ENCODE measurements at places on chromosomes 5 and 9. TPM values are rescaled to one million over a fixed set of nuclear protein-coding genes. Genes with fewer than 3 reads are reported as not detected.
A peak's percentile ranks its signal among the peaks of the same experiment; 100 is the strongest.

TAF1L gene
- polyA plus RNA-seq: 0.02 TPM

OMD gene
- polyA plus RNA-seq: not detected

BARHL1 gene
- not detected for polyA plus RNA-seq

LARP1 gene
- polyA plus RNA-seq: 38.5 TPM

EQTN gene
- not detected for polyA plus RNA-seq

TBC1D9B gene
- 76.1 TPM for polyA plus RNA-seq

UNC13B gene
- 8.1 TPM for polyA plus RNA-seq

KCNIP1 gene
- 1.1 TPM for polyA plus RNA-seq

PDZD2 gene
- polyA plus RNA-seq: 0.06 TPM

ARSB gene
- 12.5 TPM for polyA plus RNA-seq

DNA sequence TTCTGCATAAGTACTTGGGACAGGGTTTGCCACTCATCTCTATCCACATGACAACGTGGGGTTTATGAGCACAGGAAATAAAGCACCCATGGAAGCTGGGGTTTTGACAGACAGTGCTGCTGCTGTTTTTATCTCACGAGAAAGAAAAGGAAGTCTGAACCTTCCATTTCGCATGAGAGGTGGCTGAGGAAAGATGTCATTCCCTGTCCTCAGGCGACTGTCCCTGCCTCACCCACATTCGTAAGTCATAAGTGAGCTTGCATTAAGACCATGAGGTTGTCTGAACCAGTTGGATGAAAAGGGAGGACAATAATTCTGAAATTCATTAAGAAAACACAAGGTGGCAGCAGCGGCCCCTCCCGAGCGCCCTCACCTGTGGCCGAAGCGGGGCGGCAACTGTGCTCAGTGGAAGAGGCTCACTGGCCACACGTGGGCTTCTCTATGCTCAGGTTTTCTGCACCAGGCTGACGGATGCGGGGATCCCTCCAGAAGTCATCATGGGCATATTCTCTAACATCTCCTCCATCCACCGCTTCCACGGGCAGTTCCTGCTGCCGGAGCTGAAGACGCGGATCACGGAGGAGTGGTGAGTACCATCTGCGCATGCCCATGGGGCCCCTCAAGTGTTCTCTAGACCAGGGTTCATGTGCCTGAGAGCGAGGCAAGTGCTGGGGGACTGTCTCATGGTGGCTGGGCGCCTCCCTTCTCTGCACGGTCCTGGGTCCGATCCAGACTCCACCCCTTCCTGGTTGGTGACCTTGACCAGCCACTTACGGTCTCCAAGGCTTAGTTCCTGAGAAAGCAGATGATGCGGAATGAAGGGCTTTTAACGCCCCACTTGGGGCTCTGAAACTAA, 54.7 kb upstream of the SUSD3 start:
- peaks cover 5% of the 10 kb centered on the region for H3K4me1 ChIP-seq
- no peaks in the 10 kb centered on the region for H3K36me3 ChIP-seq
- no peak overlapping the region for H3K27ac ChIP-seq

DNA sequence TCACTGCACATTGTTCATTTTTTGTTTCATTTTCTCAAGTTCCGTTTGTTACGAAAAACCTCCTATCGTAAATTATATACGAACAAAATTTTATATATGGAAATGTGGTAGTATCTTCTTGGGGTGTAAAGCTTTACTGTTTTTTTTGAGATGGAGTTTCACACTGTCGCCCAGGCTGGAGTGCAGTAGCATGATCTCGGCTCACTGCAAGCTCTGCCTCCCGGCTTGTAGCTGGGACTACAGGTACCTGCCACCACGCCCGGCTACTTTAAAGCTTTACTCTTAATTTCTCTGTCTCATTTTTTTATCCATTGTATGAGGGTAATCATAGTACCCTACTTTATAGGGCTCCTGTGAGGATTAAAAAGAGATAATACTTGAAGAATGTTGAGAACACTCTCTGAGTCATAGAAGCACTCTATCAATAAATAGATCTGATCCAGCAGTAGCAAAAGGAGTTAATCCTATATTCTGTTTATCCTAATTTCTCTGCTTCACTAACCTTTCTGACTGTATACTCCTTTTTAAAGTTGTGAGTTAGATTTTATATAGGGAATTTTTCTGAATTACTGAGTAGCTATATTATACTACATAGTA, 5.6 kb upstream of the LRRC70 start:
- no peak overlapping the region for H3K27ac ChIP-seq
- DNase-seq: no peak
- H3K27me3 ChIP-seq: no peaks in the 10 kb centered on the region
- H3K4me3 ChIP-seq: no peak overlapping the region

DNA sequence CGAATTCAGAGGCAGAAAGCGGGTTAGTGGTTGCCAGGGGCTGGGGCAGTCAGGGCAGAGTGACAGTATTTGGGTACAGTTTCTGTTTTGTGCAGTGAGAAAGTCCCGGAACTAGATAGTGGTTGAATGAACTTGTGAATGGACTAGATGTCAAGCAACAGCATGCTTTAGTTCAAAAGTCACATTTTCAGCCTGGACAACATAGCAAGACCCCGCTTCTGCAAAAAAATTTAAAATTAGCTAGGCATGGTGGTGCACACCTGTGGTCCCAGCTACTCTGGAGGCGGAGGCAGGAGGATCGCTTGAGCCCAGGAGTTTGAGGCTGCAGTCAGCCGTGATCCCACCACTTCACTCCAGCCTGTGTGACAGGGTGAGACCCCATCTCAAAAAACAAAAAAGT, 8.4 kb downstream of the NOTCH1 start:
- peaks cover 6% of the 10 kb centered on the region for H3K36me3 ChIP-seq
- H3K27ac ChIP-seq: no peak overlapping the region
- no peaks in the 10 kb centered on the region for H3K27me3 ChIP-seq
- no peak overlapping the region for H3K4me3 ChIP-seq

DNA sequence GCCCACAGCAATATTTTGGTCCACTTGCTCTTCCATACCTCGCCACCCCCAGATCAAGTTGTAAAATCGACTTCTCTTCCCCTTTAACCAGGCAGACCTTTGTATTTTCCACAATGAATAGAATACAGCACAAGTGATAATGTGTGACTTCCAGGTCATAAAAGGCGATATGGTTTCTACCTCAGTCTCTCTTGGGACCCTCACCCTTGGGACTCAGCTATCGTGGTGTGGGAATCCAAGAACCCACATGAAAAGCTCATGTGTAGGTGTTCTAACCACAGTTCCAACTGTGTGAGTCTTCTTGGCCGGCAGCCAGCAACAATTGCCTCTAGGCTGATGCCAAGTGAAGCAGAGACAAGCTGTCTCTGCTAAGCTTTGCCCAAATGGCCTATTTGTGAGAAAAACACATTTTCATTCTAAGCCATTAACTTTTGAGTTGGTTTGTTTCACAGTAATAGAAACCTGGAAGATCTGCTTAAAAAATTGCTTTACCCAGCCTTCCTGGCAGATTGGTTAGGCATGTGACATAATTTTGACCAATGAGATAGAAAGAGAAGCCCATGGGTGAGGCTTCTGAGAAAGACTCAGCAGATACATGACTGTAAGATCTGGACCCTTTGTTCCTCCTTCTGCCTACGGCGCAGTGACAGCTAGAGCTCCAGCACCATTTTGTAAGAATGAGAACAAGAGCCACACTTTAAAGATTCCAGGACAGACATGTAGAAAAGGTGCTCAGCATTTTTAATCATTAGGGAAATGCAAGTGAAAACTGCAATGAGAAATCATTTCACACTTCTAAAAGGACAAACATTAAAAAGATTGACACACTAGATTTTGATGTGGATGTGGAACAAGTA, 18.3 kb upstream of the MLLT3 start:
- DNase-seq: peak; percentile 28
- no peak overlapping the region for H3K27ac ChIP-seq
- H3K27me3 ChIP-seq: no peaks in the 10 kb centered on the region
- no peaks in the 10 kb centered on the region for H3K36me3 ChIP-seq
- H3K4me3 ChIP-seq: no peak overlapping the region

- no peak overlapping the region for H3K4me3 ChIP-seq
- H3K27me3 ChIP-seq: no peaks in the 10 kb centered on the region
- peak; percentile 48 for DNase-seq
- no peak overlapping the region for H3K27ac ChIP-seq
- H3K4me1 ChIP-seq: peaks cover 2% of the 10 kb centered on the region
Measured at GRCh38 chr9:130058154-130058553, 4.4 kb downstream of the GPR107 start.

- H3K36me3 ChIP-seq: no peaks in the 10 kb centered on the region
- peaks cover 96% of the 10 kb centered on the region for H3K27me3 ChIP-seq
- H3K4me3 ChIP-seq: peak overlapping the region; percentile 54
- no peaks in the 10 kb centered on the region for H3K4me1 ChIP-seq
- no peak overlapping the region for H3K27ac ChIP-seq
Measured at GRCh38 chr9:97853844-97854695, 1.0 kb downstream of the FOXE1 start.

DNA sequence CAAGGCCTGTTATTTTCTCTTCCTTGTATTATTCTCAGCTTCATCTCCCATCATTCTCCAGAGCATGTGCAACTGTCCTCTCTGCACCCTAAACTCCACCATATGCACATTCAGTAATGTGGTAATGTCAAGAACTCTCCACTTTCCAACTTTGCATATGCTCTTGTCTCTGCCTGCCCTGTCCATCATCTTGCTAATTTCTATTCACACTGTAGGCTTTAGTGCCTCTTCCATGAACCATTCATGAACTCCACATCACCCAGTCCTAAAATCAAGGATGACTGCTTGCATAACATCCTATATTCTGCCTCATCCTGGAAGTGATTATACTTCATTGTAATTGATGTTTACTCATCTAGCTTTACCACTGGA, 354.8 kb downstream of the PDE4D start:
- H3K27me3 ChIP-seq: no peaks in the 10 kb centered on the region
- no peaks in the 10 kb centered on the region for H3K36me3 ChIP-seq
- peaks cover 16% of the 10 kb centered on the region for H3K4me1 ChIP-seq
- H3K4me3 ChIP-seq: no peak overlapping the region
- no peak overlapping the region for H3K27ac ChIP-seq
- no peak for DNase-seq

DNA sequence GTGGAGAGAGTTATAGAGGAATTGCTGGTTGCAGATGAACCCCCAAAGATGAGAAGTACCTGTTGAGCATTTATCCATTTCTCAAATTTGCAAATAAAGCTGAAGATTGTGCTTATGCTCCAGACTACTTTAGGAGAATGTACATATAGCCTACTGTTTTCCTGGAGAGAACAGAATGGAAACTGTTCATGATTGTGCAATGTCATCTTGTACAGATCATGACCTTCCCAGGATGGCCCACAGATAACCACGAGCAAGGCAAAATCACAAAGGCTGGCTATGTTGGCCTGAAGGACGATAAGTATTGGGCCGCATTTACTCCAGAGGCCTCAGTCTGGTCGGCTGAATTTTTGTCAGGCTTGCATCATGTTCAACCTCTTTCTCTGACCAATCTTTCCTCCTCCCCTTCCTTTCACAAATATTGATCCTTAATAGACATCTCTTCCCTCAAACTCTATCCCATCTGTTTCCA, 28.5 kb upstream of the RICTOR start:
- H3K36me3 ChIP-seq: no peaks in the 10 kb centered on the region
- no peak overlapping the region for H3K4me3 ChIP-seq
- no peaks in the 10 kb centered on the region for H3K27me3 ChIP-seq

- H3K4me1 ChIP-seq: peaks cover 16% of the 10 kb centered on the region
- H3K27me3 ChIP-seq: no peaks in the 10 kb centered on the region
Measured at GRCh38 chr9:132020820-132021510, 58.7 kb downstream of the MED27 start.

DNA sequence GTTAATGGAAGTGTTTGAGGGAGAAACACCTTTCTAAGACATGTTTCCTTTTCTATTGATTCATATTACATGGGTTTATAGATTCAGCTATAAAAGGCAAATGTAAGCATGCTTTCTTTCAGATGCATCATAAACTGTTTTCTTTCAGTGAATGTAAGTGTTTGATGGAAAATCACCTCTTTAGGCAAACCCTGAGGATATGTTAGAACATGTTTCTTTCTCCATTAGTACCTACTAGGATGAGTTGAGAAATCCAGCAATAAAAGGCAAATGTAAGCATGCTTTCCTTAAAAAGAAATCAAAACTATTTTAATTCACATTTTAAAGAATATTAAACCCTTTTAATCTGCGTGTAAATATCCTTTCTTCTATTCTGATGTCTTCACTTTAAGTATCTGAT, 31.6 kb downstream of the FNIP1 start:
- no peak for DNase-seq
- no peaks in the 10 kb centered on the region for H3K4me1 ChIP-seq
- no peaks in the 10 kb centered on the region for H3K27me3 ChIP-seq
- no peaks in the 10 kb centered on the region for H3K36me3 ChIP-seq
- H3K4me3 ChIP-seq: no peak overlapping the region

DNA sequence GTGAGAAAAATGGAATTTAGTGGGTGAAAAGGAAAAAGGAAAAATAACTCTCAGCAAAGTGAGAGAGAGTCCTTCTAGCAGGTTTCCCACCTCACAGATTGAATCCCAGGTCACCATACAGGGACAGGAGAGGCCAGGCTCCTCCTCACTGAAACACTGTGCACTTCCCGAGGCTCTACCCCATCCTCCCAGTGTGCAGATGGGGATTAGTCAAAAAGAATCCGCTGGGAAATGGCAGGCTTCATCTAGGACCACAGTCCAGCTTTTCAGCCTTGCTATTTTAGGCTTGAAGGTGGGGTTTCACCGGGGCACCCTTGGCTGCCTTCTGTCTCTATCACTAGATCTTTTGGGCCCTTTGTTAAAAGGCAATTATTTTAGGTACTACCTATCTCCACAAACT, 47.8 kb downstream of the YIPF5 start:
- no peaks in the 10 kb centered on the region for H3K27me3 ChIP-seq
- no peak overlapping the region for H3K4me3 ChIP-seq
- no peak for DNase-seq
- no peak overlapping the region for H3K27ac ChIP-seq
- no peaks in the 10 kb centered on the region for H3K36me3 ChIP-seq
